ENCODE measurements at places on chromosomes 1 and 21.

GRCh38 chr1:180157576-180158057 lies 2.9 kb downstream of the QSOX1 start:
- DNase-seq, result peak; percentile 47

DNA sequence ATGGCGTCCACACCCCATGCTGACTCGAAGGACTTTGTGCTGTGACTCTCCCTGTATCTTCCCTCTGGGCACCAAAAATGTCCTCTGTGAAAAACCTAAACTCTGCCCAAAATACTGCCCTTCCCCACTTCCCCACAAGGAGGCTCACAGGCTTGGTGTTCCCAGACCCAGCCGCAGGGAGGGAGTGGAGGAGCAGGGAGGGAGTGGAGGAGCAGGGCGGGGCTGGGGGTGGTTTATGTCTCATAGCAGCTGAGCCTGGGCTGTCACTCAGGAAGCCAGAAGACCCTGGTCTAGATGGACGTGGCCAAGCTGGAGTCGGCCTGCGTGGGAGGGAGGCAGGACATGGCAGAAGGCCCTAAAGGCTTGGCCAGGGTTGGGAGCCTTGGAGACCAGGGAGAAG lies 461.7 kb downstream of the PTPRU start:
- DNase-seq, result peak; percentile 66

DNA sequence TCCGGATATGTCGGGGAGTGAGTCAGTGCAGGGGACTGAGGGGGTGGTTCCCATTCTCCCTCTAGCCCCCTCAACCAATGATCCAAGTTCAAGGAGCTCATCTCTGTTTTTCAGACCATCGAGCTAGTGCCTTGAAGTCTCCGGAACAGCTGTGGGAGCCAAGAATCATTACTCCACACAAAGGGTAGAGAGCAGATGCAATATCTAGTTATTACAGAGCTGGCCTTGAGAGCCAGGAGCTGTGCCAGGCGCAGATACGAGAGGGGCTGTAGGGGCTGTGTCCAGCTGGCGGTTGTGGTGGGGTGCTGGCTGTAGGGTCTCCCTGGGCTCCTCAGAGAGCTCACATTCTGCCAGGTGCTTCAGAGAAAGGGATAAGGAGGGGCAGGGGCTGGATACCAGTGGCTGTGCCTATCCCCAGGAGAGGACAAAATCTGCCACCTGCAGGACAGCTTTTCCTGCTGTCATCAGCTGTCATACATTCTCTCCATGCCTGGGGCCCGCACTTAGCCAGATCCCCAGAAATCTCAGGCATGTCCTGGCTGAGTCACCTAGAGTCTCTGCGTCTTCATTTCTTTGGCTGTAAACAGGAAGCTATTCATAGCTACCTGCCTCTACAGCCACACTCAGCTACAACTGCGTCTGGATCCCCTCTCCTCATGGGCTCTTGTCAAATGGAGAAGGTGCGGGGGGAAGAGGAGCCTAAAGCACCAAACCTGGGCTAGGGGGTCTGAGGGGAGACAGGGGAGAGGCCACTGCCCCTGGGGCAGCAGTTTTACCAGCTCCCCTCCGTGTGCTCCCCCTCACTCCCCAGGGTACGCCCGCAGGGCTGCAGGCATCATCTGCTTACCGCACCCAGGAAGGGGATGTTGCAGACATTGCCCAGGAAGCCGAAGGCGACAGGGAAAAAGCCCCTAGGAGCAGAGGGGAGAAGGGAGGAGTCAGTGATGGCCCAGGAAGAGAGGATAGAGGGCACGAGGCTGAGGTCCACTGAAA lies 2.4 kb upstream of the KISS1 start:
- DNase-seq, result no peak

DNA sequence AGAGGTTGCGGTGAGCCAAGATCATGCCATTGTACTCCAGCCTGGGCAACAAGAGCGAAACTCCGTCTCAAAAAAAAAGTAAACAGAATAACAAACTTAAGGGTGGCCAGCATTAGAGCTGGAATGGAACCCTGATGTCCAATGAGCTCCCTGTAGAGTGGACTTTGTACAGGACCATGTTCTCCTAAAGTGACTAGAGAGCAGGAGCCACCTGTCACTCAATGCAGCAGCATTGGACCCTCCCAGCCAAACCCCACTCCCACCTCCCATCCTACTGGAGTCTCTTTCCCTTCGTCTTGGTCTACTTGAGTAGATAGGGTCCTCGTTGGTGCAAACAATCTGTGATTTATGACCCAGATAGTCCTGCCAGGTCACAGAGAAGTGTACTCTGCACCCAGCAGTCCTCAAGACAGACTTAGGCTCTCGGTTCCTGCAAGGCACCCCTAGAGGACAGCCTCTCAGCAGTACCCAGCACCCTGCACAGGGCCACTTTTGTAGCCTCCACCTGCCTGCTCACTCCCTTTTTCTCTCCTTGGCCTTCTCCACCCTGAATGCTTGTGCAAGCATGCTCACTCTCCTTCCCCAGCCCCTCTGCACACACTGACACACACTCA lies 69.2 kb upstream of the ZNF281 start:
- DNase-seq, result no peak

DNA sequence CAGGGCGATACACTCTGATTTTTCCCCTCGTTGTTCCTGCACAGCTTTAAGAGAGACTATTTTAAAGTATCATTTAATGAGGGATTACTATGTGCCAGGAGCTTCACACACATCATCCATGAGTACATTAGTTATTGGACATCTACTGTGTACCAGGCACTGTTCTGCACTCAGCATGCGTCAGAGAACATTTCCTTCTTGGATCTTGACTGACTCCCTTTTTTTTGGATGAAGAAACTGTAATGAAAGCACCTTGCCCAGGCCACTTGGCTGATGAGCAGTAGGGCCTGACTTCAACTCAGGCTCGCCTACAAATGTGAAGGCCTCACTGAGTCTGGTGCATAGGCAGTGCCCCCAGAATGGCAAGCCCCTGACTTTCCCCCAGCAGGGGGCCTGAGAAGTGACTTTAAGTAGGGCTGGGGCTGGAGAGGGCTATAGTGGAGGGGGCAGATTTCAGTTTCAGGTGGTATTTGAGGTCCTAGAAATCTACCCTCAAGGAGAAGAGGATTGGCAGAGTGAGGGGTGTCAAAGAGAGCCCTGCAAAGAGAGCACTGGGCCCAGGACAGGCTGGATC lies 50.0 kb downstream of the PTPRU start:
- DNase-seq, result no peak
